ENCODE measurements at places on chromosomes 7 and 10.

DNA sequence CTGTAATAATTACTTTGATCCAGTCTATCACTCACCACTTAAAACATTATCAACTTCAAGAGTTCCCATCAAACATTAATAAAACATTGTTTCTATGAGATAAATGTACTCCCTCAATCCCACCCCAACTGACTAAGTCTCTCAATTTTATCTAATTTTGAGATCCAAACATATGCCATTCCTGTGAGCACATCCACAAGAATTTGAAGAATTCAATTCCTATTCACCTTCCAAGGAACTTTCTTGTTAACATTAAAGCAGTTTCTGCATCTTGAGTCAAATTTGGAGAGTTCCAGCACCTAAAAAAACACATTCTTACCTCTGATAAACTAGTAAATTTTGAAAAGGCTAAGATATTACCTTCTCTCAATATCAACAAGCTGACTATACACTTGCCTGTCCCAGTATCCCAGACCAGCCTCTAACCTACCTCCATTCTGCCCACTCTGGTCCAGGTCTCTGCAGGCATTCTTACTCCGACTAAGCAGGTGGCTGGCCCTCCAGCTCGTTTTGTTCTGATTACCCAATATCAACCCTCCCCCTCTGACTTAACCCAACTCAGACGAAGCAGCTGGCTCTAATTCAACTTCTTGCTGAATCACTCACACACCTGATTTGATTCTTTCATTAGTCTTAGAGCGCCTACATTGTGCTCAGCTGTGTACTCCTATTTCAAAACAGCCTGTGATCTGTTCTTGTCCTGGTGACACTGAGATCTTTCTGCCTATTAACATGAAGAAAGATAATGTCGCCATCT is 275.2 kb downstream of the IPMK start:
- no peak for DNase-seq

GRCh38 chr10:92689663-92690210 is at the start of gene HHEX:
HHEX (plus strand) TSS chr10:92689955; CDS start chr10:92689987, 32 bp downstream.
- no peak for DNase-seq

GRCh38 chr10:52903397-52903938 is 130.9 kb upstream of the MBL2 start:
- no peak for DNase-seq

GRCh38 chr7:122136639-122137245 is 7.3 kb downstream of the AASS start:
- no peak for DNase-seq

DNA sequence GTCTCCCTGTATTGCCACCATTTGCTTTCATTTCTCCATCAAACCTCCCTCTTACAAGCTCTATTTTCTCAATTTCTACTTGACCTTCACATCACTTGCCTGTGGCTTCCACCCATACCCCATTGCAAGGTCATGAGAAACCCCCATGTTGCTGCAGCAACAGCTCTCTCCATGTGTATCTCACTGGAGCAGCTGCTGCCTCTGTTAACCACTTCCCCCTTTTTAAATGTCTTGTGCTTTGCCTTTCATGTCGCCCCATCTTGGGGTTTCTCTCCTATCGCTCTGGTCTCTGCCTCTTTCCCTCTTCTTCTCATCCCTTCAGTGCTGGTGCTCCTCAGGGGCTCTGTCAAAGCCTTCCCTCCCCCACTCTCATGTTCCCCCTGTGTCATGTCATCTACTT is 148.8 kb downstream of the CHN2 start:
- no peak for DNase-seq

GRCh38 chr7:636396-636795 is 90.1 kb upstream of the DNAAF5 start:
- DNase-seq, result no peak

GRCh38 chr10:96656198-96656577 is 64.1 kb downstream of the PIK3AP1 start:
- DNase-seq, result no peak

DNA sequence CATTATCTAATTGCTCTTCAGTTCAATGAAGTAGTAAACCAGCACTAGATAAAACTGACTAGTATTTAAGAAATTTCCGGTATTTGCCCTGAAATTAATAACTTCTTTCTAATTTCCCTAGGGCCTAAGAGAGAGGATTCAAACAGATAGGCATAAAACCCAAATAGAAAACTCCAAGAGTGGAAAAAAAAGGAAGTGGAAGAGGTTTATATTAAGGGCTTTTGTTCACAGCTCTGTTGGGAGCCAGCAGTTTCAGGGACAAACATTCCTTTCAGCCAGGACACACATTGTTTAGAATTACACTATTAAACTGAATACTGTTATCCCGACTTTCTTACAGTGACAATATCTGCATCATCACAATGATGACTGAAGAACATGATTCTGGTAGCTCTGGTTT is 3.6 kb downstream of the ODAD2 start:
- DNase-seq, result no peak

GRCh38 chr10:79542626-79543025 is 17.6 kb downstream of the SFTPA2 start:
- no peak for DNase-seq

DNA sequence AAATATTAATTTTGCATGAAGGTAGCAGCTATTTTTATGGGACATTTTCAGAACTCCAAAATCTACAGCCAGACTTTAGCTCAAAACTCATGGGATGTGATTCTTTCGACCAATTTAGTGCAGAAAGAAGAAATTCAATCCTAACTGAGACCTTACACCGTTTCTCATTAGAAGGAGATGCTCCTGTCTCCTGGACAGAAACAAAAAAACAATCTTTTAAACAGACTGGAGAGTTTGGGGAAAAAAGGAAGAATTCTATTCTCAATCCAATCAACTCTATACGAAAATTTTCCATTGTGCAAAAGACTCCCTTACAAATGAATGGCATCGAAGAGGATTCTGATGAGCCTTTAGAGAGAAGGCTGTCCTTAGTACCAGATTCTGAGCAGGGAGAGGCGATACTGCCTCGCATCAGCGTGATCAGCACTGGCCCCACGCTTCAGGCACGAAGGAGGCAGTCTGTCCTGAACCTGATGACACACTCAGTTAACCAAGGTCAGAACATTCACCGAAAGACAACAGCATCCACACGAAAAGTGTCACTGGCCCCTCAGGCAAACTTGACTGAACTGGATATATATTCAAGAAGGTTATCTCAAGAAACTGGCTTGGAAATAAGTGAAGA is 112.3 kb downstream of the CFTR start:
- no peak for DNase-seq

DNA sequence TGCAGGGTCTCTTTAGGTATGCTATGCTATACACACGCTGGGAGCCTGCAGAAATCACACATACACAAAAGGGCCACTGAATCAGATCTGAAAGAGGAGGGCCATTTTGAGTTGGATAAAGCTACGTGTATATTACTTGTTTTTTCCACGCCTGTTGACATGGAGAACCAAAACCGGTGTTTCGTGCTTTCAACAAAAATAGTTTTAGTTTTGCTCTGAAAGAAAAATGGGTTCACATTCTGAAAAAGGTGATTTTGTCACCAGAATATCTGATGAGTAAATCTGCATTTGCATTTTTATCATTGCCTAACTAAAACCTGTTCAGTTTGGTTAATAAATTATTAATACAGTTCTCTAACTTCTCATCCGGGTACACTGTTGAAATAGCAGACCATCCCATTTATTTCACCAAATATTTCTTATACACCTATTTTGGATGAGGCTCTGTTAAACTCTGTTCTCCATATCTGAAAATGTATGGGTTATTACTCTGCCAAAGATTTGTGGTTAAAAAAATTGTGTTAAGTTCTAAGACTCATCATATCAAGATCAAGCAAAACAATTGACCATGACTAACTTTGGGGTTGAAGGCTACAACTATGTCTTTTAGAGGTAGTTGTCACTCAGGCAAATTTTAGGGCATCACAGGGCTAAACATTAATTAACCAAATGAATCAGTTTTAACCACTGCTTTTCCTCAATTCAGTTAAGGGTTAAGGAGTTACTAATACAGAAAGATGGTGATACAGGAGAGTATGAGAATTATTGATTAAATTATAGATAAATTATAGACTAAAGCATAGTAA is 101.2 kb upstream of the RPA3 start:
- no peak for DNase-seq

DNA sequence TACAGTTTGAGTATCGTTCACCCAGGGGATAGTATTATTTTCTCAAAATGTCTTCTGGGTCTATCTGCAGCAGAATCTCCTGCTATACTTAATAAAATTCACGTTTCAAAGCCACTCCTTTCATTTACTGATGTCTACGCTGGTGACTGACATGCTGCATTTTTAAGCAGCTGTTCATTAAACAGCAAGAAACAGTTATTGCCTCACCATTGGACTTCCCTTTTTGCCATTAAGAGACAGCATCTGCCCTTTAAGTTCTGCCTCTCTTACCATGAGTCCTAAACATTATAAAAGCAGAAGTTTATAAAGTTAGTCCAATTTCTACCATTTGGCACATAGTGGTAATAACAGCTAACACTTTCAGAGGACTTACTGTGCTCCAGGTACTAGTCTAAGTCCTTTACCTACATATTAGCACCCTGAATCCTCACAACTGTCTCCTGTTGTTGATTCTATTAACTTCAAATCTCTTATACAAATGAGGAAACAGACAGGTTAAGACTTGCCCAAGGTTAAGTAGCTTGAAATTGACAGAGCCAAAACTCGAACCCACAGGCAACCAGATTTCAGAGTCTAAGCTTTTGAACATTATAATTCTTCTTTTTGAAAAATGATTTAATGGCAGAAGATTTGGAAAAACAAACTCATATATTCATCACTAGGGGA is 169.5 kb downstream of the SNX13 start:
- DNase-seq, result no peak

DNA sequence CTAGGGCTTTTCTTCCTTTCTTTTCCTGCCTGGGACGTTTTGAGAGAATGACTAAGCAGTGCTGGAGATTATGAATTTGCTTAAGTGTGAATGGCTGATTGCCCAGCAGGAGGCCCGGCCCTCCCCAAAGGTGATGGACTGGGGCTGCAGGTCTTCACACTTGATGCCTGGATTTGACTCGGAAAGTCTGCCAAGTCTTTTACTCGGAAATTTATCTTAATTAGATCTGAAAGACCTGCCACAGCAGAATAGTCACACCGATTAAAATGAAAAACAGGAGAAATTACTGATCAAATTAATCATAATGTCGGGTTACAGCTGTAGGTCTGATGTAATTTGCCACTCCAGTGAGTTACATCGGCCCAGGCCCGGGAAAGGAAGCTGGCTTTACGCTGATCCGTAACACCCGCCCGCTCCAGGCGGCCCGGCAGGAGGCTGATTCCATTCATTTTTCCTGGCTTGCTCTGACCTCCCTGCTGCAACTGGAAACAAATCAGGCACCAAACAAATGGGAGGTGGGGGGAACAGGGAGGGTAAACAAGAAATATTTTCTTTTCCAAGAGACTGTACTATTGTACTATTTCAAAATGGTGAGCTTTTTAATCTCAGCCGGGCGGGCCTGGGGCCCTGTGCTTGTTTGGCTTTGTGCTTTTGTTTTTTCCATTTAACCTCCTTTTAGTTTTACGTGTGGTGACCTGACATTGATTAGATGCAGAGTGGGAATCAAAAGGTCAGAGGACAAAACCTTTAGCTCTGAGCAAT is 212.4 kb upstream of the YAE1 start:
- DNase-seq, result no peak

- no peak for DNase-seq
Observed at GRCh38 chr10:63829020-63829419, 307.8 kb downstream of the REEP3 start.

GRCh38 chr7:138064856-138065357 is 11.4 kb upstream of the AKR1D1 start:
- no peak for DNase-seq

DNA sequence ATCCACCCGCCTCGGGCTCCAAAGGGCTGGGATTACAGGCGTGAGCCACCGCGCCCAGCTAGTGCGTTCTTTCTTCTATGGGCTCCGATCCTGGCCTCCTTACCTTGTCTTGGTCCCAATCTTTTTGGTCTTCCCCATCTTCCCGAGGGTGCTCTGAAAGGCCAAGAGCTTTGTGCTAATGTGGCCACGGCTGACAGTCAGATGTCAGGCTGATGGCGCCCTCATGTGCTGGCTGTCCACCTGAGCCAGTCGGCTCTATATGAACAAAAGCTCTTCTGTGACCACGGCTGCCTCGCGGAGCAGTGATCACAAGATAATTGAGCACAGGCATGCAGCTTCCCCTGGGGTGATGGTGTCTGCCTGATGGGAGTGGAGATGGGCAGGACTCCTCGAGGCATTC is 11.0 kb upstream of the AHCYL2 start:
- DNase-seq, result no peak

- no peak for DNase-seq
Observed at GRCh38 chr7:8214244-8214824, 47.6 kb downstream of the ICA1 start.

DNA sequence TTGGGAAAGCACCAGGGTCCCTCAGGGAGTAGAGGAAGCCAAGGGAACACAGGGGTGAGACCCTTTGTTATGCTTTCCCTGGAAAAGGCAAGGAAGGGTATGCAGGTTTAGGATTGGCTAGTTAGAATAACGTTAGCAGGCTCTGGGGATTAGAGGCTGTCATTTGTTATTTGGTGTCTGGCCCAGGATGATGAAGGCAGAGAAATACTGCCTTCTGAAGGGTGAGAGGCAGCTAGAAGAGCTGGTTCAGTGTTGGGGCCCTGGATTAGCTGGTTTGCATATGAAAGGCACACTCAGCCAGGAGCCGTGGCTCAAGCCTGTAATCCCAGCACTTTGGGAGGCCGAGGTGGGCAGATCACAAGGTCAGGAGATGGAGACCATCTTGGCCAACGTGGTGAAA is 3.0 kb upstream of the PILRA start:
- no peak for DNase-seq

DNA sequence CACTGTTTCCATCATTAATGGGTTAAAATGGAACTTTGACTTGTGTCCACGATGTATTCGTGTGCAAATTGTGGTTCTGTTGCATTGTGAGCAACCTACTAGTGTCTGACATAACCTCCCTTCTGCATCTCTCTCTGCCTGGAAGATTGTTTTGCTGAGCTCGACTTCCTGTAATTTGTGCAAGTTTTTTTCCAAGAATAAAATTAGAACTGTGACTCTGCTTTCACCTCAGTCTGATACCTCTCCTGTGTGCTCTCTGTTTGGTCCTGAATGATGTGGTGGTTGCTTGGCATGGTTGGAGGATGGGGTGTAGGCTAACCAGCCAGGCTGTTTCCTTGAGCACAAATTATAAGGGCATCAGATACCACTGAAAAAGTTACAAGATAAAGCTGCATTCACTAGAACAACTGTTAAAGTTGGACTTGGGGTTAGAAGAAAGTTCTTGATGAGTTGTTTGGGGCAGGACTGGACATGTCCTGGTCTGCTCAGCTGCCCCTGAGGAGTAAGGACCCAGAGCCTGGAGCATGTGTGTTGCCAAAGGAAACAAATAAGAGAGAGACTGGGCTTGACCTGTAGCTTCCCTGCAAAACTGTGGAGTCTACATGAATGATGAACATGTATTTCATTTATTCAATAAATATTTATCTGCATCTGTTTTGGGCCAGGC is 1.9 kb upstream of the VOPP1 start:
- no peak for DNase-seq

- DNase-seq, result no peak
Observed at GRCh38 chr10:60338786-60339185, 50.9 kb downstream of the ANK3 start.

DNA sequence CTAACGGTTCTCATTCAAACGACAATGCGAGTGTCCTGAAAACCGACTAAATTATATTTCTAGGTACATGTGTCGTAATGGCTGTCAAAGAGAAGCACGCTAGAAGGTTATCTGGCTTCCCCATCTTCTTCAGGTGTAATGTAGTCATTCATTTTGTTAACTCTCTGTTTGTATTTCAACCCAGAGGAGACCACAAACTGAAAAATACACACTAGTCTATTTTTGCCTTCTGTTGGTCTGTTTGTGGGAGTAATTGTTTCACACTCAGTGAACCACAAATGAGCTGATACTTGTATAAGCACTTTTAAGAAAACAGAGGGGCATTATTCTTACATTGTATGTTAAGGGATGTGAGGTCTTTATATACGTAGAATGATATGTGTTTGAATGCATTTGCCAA is 305.9 kb downstream of the GATA3 start:
- no peak for DNase-seq

Data from stimulated activated CD4-positive, alpha-beta T cell treated with anti-CD3 and anti-CD28 coated beads, TNF-alpha, amount 100 ng/mL, for 24 hours (primary cell).